Stimulated activated CD4-positive, alpha-beta T cell treated with anti-CD3 and anti-CD28 coated beads, Interleukin-4, amount 100 ng/mL, for 1 hour (primary cell): ENCODE measurements at places on chromosomes 3 and 15.

GRCh38 chr3:5488771-5489170 is 301.3 kb downstream of the EDEM1 start:
- DNase-seq, result no peak

DNA sequence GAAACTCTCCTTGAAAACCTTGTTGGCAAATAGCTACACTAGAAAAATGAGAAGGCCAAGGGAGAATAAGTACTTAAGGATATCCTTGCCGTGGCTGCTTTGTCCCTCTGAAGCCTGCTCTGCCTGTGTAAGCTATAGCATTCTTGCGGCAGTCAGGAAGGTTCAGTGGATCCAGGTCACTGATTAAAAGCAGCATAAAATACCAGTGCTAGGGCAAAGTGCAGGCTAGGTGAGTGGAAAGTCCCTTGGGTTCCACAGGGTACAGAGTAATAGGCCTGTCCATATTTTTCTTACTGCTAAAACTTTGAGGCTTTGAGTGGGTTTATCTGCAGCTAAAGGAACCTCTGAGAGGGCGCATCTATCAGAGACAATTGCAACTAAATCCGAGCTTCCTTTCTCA is 10.3 kb downstream of the CXCR6 start:
- no peak for DNase-seq

DNA sequence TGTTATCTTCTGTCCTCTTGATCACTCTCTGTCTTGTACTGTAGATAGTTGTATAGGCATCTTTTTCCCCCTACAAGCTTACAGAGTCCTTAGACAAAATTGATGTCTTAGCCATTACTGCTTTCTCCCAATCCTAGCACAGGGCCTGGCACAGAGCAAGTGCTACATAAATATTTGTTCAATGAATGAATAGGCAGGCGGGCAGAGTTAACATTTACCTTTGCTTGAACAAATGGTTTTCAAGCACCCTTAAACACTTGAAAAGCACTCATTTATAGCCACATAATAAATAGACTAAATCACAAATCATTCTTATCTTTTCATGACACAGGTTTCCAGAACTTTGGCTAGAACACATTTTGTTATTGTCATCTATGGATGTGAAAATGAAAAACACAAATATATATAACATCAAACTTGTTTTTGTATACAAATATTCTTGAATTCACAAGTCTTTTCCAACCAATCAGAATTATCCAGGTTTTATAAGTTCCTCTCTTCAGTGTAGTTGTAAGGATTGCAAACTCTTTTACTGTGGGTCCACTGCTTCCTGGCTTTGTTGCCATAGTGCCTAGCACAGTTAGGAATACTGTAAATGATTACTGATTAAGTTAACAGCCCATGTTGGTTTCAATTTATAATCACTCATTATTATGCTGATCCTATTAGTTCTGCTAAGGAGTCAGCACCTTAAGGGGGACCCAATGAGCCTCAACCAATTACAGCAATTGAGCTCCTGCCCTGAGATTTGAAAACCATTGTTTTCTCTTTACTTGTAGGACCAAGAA is 61.9 kb downstream of the ISL2 start:
- no peak for DNase-seq

DNA sequence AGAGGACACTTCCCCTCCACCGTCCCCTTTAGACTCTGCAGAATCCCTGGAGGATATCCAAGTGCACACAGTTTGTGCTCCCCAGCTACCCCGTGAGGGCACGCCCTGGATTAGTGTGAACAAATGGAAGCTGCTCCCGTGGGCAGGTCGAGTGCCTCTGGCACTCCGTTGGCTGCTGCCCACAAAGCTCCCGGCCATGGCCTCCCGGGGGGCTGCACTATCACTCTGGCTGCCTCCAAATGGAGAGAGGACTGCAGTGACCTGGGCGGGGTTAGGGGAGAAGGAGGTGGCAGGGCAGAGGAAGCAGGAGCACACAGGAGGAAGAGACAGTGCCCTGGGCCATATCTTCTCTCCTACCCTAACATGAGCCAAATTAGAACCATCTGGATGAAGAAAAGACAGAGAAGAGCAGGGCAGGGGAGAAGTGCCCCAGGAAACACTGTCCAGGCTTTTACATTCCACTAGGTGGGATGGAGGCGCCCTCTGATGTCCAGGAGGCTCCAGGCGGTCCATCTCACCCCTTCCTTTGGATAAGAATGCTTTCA is 29.4 kb upstream of the ACAD9 start:
- DNase-seq, result no peak

DNA sequence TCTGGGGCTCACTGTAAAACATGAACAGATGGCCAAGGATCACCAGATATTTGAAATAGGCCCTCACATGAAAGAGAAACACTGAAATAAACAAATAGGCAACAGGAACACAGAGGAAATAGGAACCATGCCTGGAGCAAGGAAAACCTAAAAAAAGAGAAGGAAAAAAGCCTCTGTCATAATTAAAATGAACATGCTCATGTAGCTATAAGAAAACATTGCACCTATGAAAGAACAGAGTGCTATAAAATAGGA is 102.4 kb downstream of the RAB11A start:
- no peak for DNase-seq

- DNase-seq, result peak; percentile 10
Observed at GRCh38 chr15:94576889-94577533, 345.6 kb downstream of the MCTP2 start.

DNA sequence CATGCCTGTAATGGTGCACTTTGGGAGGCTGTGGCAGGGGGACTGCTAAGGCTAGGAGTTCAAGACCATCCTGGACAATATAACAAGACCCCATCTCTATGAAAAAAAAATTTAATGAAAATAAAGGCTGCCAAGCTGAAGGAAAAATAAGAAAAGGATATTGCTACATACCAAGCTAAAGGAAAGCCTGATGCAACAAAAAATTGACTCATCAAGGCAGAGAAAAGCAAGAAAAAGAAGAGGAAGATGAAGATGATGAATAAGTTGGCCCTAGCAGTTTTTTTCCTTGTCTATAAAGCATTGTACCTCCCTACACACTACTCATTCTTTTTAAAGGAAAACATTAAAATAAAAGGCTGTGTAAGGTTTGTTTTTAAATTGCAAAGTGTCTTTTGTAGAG is 441.9 kb upstream of the MDFIC2 start:
- DNase-seq, result no peak

GRCh38 chr15:90003736-90004135 is 2.6 kb downstream of the ZNF710 start:
- DNase-seq, result no peak

- no peak for DNase-seq
Observed at GRCh38 chr15:73955861-73956742, 29.8 kb downstream of the LOXL1 start.

GRCh38 chr3:8663177-8664061 is 18.8 kb upstream of the SSUH2 start:
- DNase-seq, result peak; percentile 25

- no peak for DNase-seq
Observed at GRCh38 chr15:61500951-61501620, 272.0 kb upstream of the RORA start.

DNA sequence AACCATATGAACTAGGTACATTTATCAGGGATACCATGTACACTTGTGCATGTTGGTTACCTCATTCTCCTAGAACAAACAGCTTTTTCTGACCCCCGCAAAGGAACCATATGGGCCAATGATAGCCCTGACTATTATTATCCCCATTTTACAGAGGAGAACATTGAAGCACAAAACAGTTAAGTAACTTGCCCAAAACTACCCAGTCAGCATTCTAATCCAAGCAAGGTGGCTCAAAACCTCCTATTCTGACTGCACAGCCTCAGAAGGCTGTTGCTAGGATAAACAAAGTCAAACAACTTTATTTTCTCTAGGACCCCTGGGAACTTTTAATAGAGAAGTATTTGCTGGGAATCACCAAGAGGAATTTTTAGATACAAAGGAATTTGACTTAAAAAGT is 36.7 kb downstream of the CFAP44 start:
- no peak for DNase-seq
